Activated T-cell treated with anti-CD3 and anti-CD28 coated beads, Interleukin-2, amount 50 U/mL, for 1 hour (primary cell): ENCODE measurements at places on chromosomes 11 and 22.

- peak; percentile 28 for DNase-seq
Observed at GRCh38 chr11:57277845-57278720, 41.0 kb upstream of the APLNR start.

- DNase-seq, result no peak
Observed at GRCh38 chr11:126304457-126305075, 706 bp downstream of the DCPS start.

DNA sequence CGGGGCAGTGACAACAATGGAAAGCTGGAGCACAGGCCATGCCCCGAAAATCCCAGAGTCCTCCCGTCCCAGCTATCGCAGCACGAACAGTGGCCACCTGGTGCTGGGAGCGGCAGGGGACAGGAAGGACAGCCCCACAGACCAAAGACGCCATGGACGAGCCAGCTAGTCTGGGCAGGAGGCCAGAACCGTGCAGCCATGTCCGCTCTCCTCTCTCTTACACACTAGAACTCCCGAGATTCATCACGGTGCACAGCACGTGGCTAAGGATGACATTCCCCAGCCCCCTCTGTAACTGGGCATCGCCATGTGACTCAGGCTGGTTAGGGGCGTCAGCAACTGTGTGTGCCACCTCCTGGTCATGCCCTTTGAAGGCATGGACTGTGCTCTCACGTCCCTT is 4.6 kb downstream of the CDPF1 start:
- no peak for DNase-seq

DNA sequence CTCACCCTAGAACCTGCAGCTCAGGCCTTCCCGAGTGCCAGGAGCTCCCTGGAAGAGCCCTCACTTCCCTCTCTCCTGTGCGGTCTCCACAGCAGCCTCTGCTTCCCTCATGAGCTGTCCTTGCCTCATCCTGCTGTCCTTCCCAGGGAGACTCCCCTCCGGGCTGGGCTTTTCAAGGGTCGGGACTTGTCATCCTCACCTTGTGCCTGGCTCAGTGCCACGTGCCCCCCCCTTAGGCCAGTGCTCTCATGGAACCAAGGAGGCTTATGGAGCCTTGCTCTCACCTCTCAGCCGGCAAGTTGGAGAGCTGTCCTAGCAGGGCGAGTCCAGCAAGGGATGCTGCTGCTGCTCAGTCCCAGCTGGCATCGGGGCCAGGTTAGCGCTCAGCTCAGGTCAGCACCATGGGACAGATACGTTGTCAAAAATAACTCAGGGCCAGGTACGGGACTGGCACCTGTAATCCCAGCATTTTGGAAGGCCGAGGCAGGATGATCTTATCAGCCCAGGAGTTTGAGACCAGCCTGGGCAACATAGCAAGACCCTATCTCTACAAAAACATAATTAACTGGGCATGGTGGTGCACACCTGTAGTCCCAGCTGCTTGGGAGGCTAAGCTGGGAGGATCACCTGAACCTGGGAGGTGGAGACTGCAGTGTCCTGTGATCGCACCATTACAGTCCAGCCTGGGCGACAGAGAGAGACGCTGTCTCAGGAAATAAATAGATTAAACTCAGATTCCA is 13.6 kb downstream of the CTTN start:
- no peak for DNase-seq

- no peak for DNase-seq
Observed at GRCh38 chr22:36965696-36966095, 52.3 kb downstream of the CSF2RB start.

- no peak for DNase-seq
Observed at GRCh38 chr11:116262370-116262769, 510.4 kb downstream of the BUD13 start.

DNA sequence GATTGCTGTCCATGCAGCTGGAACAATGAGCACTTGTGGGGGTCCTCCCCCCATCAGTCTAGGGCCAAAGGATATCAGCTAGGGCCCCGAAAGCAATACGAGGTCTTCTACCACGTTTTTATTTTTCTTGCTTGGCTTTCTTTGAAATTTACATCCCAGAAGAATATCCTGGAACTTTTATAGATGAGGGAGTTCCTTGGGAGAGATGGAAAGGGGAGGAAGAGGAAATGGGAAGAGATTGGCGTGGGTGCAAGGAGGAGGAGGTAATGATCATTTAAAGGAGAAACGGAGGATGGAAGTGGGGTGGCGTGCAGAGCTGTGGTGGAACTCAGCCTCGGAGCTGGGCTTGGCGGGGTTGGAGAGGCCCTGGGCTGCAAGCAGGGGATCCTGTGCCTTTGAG is 90.3 kb downstream of the SNX19 start:
- DNase-seq, result no peak

DNA sequence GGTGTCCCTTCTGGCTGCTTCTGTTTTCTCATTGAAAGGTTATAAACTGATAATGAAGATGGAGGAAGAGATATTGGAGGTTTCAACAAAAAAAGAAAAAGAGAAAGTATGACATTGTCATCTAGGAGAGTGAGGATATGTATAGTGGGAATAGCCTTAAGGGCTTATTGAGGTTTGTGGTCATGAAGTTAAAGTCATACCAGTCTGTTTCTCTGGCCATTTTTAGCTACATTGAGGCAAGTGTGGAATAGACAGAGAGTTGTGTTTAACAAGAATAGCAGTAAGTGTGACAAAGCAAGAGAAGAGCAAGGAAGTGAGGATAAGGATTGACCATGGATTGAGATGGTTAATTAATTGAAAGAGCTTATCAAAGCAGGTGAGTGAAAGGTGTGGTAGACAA is 110.4 kb downstream of the ELP4 start:
- no peak for DNase-seq

- no peak for DNase-seq
Observed at GRCh38 chr22:48607901-48608662, 1219.6 kb downstream of the BRD1 start.

GRCh38 chr11:68138237-68138636 is 17.0 kb upstream of the CHKA start:
- no peak for DNase-seq

GRCh38 chr11:103699216-103699615 is 337.2 kb upstream of the DDI1 start:
- DNase-seq, result no peak

- no peak for DNase-seq
Observed at GRCh38 chr11:102653744-102654291, 28.7 kb upstream of the MMP20 start.

DNA sequence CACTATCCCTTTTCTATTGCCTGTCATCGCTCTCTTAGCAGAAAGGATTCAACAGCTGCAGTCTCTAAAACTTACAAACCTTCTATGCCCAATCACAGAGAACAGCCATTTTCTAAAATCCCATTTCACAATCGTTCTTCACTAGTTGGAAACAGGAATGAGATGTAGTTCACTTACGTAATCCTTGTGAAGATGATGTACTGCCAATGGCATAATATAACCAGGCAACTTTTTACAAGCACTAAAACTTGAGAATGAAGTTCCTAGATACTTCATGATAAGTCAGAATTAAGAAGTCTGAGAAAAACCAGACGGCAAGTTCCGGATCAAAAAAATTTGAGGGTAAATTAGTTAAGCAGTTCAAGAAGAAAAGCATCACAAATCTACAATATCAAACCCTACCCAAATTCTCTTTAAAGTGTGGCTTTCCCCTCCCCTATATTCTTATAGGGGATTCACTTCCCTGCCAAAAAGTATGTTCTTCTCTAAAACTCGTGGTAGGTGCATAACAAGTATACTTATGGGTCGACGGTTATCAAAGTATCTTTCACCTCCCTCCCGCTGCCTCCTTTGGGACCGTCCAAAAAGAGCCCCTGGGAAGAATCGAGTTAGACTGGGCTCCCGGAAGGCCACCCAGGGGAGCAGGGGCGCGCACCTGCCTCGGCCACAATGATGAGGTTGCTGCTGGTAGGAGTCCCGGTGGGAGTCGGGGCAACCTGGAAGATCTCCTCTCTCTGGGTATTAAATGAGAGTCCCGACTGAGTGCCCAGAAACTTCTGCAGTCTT is 666 bp downstream of the MSANTD4 start:
- DNase-seq, result no peak

DNA sequence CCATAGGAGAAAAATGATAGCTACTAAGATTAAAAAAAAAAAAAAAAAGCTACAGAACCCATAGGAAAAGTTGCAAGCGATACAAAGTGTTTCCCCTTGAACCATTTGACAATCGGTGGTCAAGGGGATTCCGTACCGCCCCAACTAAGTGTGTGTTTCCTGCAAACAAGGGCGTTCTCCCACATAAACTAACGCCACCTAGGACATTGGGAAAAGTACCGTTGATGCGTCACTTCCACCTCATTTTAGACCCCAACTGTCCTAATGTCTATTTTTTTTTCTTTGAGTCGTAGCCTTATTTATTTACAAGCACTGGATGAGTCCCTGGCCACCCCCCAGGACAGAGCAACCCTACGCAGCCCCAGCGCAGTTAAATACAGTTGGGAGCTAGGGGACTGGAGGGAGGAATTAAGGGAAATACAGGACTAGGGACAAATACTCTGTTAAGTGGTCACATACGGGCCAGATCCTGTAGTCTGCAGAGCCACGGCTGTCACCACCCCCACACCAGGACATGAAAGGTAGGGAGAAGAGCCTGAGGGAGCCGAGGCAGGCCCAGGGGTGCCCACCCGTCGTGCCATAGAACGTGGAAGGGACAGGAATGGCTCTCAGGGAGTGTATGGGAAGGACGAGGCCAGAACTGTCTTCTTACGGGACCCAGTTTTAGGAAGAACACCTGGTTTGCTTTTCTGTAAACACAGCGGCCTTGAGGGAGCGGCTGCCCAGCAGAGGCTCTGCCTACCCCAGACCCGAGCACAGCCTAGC is 19.0 kb downstream of the EIF1AD start:
- no peak for DNase-seq

GRCh38 chr11:59814021-59814420 is 3.4 kb upstream of the MRPL16 start:
- no peak for DNase-seq

DNA sequence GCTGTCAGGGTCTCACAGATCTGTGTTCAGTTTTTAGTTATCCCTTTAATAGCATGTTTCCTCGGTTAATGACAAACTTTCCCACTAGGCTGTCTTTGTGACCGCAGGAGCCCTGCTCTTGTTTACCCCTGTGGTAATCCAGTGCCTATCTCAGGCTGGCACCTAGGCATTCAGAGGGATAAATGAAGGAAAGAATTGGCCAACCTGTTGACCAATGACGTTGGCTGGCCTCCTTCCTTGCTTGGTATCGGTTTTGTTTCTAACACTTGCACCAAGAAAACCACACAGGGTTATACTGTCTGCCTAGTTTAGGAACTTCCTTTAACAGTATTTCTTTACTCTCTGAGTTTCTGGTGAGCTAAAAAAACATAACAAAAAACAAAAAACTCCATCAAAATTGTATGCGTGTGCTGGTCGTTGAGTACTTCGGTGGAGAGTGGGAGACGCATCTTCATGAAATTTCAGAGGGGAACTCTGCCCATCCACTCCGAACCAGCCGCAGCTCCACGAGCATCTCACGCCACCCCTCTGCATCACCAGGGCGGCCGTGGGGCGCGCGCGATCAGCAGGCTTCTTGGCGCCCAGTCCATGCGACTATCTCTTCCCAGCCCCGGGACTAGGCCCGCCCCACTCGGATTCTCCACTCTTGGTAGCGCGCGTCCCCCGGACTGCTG is 563 bp upstream of the ENDOD1 start:
- no peak for DNase-seq

DNA sequence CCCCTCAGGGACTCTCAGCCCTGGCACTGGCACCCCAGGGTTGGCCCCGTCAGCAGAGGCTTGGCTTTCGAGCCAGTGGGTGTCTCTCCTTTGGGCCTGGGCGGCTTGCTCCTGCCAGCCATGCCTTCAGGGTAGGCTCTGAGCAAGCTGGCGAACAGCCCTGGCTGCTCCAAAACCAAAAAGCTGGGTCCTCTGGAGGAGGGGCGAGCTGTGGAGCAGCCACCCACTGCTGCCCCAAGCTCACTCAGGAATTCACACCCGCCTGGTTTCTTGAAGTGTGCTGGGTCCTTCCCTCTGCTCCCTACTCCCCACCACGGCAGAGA is 6.2 kb downstream of the YDJC start:
- no peak for DNase-seq

- no peak for DNase-seq
Observed at GRCh38 chr11:34640050-34640923, 19.4 kb downstream of the EHF start.

DNA sequence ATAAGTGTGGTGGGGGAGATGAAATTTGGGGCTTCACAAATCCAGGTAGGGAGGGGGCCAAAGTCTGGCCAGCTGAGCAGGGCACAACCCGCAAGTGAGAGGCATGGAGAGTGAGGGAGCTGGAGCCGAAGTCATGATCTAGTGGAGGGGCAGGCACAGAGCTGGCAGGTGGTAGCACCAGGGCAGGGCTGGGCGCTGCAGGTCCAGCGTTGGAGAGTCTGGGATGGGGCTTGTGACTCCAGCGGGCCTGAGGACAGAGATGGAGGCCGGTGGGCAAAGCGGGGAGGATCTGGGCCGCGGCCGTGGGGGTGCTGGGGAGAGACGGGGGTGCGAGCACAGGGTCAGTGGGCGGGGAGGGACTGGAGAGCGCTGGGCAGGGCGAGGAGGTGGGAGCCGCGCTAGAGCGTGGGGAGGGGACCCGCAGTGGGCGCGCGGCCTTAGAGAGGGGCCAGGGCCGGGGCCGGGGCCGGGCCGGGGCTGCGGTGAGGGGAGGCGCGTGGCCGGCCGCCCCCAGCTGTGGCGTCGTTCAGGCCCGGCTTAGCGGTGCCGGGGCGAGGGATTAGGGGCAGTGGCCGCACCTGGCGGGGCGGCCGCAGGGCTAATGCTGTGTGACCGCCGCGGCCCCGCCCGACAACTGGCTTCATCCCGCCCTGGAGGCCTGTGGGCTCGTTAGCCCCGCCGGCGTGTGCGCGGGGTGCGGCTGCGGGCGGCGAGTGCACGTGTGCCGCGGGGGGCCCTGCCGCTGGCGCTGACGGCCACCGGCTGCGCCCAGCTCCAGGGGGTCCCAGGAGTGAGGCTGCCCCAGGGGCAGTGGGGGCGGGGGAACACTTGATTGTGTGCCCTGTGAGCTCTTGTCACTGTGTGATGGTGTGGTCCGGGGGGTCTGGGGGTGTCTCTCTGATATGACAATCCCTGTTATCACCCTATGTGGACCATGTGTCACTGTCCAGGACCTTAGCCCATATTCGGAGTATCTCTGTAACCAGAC is 23.6 kb upstream of the MYOD1 start:
- DNase-seq, result no peak

GRCh38 chr11:113014262-113015097 is 53.3 kb downstream of the NCAM1 start:
- no peak for DNase-seq

DNA sequence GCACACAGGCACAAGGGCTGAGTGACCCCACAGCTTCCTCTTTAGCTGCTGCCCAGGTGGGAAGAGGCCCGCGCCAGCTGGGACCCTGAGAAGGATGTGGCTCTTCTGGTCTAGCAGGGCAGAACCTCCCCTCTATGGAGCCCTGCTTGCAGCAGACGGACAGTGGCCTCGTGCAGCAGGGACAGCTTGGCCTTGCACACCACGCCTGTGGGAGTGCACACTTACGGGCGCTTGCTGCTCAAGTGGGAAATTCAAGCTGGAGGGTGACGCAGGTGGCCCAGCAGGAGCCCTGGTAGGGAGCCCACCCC is 971.4 kb downstream of the BRD1 start:
- DNase-seq, result no peak

GRCh38 chr22:16932577-16932976 is 75.4 kb downstream of the GAB4 start:
- DNase-seq, result no peak

GRCh38 chr22:36486619-36487384 is 5.4 kb upstream of the TXN2 start:
- DNase-seq, result peak; percentile 66
